ENCODE measurements at places on chromosomes 5 and 9.

GRCh38 chr5:79697222-79698170 is 7.9 kb downstream of the CMYA5 start:
- peak; percentile 35 for DNase-seq

DNA sequence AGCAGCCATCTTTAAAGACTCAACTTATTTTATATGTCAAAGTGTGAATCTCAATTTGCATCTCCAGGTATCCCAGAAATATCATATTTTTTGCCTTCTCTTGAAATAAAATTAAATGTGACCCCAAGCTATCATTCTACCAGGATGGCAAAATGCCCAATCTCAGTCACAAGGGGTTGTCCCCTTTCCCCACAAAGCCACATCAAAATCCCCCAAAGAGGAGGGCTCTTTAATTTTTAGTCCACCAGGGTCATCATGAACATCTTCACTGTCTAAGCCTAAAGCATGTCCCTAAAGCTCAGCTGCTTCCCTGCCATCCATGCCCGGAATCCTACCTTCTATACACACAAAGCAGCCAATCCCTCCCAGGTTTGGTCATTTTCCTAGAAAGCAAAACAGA is 670.5 kb upstream of the KLF4 start:
- no peak for DNase-seq

DNA sequence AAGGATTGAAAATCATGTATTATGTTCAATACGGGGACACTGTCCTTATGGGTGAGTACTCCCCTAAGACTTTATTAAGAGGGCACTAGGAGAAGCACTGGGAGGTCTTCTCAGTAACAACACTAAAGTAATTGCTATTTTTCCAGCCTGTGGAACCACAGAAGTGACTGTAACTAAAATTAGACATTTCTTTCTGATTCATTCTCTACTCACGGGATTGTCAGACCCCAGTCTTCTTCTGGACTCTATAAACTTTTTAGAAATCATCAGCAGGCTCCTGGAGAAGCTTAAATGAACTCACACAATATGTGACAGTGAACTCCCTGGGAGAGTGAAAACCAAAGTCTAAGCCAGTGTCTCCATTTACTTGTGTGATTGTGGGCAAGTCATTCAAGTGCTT is 14.5 kb downstream of the TLR4 start:
- no peak for DNase-seq

GRCh38 chr9:136775191-136775590 is 10.9 kb upstream of the LCN15 start:
- DNase-seq: no peak

- DNase-seq: no peak
These were observed 21.0 kb downstream of the HNRNPK start for GRCh38 chr9:83959061-83959460.

DNA sequence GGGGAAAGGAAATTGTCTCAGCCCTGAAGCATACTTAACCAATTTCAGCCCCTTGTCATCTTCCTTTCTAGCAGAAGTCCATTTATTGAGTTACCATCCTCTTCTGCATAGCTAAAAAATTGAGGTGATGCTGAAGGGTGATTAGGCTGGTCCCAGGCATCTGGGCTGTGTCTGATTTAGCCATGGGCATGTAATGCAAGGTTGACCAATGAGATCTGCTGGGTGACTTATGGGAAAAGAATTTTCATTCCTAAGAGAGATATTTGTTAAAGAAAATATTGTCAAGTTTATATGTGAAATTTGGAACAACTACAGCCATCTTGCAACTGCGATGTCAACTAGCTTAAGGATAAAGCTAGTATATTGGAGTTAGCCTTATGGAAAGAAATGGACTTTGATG is 5.1 kb downstream of the ITGA2 start:
- DNase-seq: no peak

DNA sequence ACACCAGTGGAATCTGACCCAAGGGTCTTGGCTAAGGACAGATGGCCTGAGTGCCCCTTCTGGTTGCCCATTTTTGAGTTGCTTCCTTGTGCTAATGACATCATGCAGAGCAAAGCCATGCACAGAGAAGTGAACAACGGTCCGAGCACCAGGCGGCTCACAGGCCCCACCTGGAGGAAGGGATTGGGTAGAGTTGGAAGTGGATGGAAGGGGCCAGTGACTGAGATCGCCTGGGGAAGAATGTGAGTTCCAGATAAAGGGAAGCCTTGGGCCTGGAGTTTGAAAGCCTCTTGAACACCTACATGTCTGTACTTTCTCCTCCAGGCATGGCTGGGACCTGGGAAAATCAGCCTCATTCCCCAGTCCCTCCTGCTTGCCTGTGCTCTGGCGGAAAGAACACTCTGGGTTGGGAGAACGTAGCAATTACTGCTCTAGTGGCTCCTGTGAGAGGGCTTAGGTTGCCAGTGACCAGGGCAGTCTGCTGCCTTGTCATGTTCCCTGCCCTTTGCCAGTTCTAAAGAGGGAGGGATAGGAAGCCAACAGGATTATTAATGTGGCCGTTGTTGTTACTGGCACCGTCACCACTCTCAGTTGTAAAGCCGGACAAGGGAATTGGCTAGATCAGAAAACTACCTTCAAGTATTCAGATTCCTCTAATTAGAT is 62.5 kb upstream of the PTPN3 start:
- DNase-seq: no peak

- DNase-seq: no peak
These were observed 184.3 kb downstream of the TSSK1B start for GRCh38 chr5:113250341-113250953.

DNA sequence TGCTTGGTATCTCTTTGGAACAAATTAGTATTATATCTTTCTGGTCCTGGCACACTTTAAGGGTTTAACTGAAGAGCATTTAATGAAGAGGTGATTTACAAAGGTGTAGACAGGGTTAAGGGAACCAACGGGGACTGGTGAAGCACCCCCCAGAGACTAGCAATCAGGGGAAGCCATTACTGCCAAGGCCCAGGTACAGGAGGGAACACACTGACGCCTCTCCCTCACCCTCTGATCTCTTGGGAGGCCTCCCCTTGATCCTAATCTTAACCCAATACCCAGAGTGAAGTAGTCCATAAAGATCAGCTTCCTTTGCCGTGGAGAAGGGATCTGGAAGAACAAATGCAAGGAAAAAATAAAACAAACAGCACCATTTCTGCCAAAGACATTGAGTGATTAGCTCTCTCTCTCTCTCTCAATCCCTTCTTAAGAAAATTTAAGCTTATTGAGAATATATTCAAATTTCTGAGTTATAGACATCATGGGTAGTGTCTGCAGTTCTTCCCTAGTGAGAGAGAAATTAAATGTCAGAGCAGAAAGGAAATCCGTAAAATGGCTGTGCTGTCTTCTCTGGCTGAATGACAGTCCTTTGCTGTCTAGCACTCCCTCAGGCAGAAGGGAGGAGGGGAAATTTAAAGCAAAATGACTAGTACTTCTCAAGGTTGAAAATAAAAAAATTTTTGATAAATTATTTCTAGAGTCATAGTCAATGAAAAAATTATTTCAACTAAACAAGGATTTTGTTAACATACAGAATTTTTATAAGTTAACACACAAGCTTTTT is 20.0 kb downstream of the F2R start:
- DNase-seq: no peak

Measured in GM12865 (cell line).